T follicular helper cell (primary cell): ENCODE measurements at places on chromosomes 4 and X.

DNA sequence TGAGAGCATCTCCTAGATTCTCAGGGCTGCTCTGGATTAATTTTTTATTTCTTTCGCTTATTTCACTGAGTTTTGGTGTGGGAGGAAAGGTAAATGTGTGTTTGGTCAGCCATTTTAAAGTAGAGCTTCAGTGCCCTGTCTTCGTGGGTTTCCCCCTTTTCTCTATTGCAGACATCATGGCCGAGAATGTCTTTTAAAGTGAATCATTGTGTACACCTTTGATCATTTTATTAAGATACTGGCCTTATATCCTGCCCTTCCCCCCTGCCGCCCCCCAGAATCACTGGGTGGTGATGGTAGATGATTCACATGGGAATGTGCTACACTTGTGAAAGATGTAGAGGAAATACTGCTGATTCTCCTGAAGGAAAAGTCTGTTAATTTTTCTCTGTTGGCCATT is 23.8 kb downstream of the CDKL5 start:
- DNase-seq: no peak

DNA sequence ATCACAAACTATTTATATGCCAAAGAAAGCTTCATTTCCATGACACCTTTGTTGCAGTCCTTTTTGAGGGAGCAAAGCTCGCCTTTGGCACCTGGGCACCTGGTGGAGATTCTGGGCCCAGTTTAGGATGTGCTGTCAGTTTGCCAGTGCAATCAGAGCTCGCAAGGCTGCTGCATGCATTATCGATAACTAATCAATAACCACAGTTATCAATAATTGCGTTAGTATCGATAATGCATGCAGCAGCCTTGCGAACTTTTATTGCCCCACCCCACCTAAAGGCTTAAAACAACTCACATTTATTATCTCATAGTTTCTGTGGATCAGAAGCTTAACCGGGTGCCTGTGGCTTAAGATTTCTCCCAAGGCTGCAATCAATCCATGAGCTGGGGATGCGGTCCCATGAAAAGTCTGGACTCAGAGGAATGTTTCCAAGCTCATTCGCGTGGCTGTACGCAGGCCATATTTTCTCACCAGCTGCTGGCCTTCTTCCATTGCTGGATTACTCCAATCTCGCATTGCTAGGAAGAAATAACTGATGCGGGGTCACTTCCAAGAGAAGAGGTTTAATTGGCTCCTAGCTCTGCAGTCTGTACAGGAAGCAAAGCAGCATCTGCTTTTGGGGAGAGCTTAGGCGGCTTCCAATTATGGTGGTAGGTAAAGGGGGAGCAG is 6.2 kb upstream of the AFAP1 start:
- DNase-seq: no peak

- peak; percentile 1 for DNase-seq
Observed at GRCh38 chr4:26410385-26411293, 79.6 kb downstream of the CCKAR start.

DNA sequence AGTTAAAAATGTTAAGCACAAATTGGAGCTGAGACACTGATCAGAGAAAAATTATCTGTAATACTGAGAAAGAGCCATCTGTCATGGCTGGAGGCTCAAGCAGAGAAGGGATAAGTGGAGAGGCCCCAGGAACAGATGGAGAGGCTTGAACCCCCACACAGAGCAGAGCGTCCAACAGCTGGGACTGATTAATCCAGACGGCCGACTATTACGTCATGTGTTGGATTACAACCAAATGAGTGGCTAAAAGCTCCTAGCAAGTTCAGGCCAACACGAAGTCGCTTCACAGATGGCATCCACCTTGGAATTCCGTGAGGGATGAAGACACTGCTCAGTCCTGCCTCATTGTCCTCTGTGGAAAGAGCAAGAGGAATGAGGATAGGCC is 57.7 kb upstream of the ATXN3L start:
- no peak for DNase-seq

DNA sequence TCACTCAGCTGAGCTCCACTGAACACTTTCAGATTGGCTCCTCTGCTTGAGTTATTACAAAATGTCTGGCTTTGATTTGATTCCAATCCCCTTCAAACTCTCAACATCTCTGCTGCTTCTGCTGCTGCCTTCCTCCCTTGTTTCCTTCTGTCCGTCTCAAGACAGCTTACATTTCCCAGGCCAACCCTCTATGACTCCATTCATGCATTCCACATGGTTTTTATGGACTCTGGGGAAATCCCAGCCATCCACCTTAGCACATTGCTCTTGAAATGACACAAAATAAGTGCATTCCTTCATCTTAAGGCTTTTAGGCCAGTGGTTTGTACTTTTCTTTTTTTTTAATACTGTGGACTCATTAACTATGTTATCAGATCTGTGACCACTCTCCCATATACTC is 68.5 kb upstream of the TMEM164 start:
- DNase-seq: no peak

GRCh38 chr4:43130228-43131021 is 237.9 kb downstream of the GRXCR1 start:
- DNase-seq: no peak

DNA sequence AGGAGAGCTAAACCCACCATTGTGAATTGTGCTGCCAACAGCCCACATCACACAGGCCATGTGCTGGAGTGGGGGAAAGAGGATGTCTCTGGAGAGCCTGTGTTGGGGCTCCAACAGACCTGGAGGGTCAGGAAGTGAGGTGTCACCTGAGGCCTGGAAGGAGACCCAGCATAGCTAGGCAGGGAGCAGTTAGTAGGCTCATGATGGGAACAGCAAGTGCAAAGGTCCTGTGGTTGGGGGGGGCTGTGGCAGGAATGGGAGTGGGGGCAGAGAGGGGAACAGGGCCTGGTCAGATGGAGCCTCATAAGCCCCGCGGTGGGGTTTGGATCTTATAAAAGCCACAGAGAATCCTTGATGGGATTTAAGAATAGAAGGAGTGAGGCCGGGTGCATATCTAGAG is 35.9 kb upstream of the GPR78 start:
- DNase-seq: no peak

DNA sequence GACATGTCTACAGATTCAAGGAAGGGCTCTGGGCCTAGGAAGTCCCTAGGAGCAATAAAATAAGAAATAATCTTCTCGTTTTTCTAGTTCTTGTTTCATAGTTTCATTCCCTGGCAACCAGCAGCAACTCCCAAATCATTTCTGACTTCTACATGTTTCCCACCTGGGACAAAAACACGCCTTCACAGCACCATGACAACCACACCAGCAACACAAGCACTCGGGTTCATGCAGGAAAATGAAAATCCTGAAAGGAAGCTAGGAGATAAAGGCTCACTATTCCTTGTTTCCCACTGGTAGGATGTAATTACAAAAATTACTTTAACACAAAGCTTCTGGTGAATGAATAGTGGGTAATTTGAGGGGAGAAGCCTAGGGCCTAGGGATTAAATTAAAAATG is 158.9 kb downstream of the ADAMTS3 start:
- no peak for DNase-seq
